Peyer's patch (tissue), 4 donors: ENCODE measurements at places on chromosomes 3 and 15. TPM values are rescaled to one million over a fixed set of nuclear protein-coding genes. Genes with fewer than 3 reads are reported as not detected.

- H3K36me3 ChIP-seq = no peaks in the 10 kb centered on the region
- no peak overlapping the region for H3K4me3 ChIP-seq
- H3K4me1 ChIP-seq = no peaks in the 10 kb centered on the region
- no peaks in the 10 kb centered on the region for H3K27me3 ChIP-seq
Measured at GRCh38 chr15:28921919-28922706, 36.3 kb downstream of the APBA2 start.

DNA sequence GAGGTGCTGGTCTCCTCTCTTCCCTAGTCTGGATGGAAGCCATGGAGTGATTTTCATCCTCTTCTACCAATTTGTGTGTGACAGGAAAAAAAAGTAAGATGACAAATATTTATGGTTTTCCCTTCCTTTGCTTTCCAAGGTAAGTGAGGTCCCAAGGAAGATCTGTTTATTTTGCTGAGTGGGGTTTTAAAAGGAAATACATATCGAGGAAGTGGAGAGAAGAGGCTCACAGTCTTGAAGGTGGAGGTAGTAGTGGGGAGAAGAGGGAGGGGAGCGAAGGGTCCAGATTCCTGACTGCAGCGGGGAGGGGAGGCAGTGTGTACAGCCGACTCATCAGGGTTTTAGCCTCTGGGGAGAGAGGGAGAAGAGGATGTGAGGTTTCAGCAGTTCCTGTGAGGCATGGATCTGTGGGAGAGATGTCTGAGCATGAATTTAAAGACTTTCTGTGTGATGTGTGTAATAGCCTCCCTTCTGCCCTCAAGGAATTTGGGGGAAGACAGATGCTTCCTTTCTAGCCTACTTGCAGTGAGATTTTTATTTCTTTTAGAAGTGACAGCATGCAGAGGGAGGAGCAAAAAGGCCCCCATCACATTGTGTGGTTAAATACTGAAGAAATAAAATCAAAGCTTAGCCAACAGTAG, 272.4 kb downstream of the THRB start:
- no peaks in the 10 kb centered on the region for H3K27me3 ChIP-seq
- no peak overlapping the region for H3K27ac ChIP-seq
- H3K4me3 ChIP-seq = no peak overlapping the region
- DNase-seq = no peak

DNA sequence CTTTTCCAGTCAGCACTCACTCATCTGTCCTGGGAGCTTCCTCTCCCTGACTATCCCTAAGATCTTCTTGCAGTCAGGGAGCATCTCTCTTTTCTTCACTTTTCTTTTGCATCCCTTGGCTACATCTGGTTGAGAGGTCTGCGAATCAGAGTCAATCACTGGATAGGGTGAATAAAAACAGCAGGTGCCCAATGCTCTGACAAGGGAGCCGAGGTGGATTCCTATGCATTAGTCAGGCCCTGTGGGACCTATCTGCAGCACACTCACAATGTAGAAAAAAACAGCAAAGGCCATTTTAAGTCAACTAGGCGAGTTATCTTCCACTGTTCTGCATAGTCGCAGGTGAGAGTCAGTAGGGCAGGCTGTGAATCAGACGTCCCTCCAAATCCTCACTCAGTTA, 35.5 kb downstream of the DZIP1L start:
- no peak overlapping the region for H3K27ac ChIP-seq
- no peaks in the 10 kb centered on the region for H3K4me1 ChIP-seq
- H3K27me3 ChIP-seq = no peaks in the 10 kb centered on the region

- H3K36me3 ChIP-seq = no peaks in the 10 kb centered on the region
- H3K4me3 ChIP-seq = no peak overlapping the region
- H3K27ac ChIP-seq = no peak overlapping the region
- no peaks in the 10 kb centered on the region for H3K27me3 ChIP-seq
- no peaks in the 10 kb centered on the region for H3K4me1 ChIP-seq
- DNase-seq = no peak
Measured at GRCh38 chr3:189406148-189406547, 225.0 kb upstream of the TP63 start.

GRCh38 chr3:107976202-107976800, 114.5 kb downstream of the CD47 start:
- DNase-seq = no peak
- H3K27me3 ChIP-seq = no peaks in the 10 kb centered on the region
- H3K36me3 ChIP-seq = no peaks in the 10 kb centered on the region
- no peak overlapping the region for H3K27ac ChIP-seq

DNA sequence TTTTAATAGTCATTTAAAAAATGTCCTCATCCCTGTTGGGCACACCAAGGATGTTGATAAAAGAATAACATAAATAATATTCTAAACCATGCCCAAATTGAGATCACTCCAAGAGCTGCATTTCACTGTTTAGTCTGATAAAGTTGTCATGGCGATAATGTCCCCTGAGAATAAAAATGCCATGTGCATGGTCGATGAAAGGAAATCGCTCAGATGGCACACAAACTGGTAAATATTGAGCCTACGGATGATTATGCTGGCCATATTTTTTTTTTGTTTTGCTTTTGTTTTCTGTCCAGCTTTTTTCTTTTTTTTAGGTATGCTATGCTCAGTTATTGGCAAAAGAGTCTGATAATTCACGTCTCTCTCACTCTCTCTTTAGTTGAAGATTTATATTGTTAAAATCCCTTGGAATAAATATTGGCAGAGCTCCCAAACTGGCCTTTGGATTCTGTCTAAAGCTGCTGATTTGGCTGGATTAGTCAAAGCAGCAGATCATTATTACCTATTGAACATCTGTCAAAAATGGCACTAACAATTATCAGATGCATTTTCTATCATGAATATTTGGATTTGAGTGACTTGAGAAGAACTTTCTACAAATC, 643.8 kb downstream of the SQOR start:
- no peaks in the 10 kb centered on the region for H3K36me3 ChIP-seq
- H3K27ac ChIP-seq = no peak overlapping the region
- H3K4me3 ChIP-seq = no peak overlapping the region
- no peaks in the 10 kb centered on the region for H3K4me1 ChIP-seq
- DNase-seq = no peak

DNA sequence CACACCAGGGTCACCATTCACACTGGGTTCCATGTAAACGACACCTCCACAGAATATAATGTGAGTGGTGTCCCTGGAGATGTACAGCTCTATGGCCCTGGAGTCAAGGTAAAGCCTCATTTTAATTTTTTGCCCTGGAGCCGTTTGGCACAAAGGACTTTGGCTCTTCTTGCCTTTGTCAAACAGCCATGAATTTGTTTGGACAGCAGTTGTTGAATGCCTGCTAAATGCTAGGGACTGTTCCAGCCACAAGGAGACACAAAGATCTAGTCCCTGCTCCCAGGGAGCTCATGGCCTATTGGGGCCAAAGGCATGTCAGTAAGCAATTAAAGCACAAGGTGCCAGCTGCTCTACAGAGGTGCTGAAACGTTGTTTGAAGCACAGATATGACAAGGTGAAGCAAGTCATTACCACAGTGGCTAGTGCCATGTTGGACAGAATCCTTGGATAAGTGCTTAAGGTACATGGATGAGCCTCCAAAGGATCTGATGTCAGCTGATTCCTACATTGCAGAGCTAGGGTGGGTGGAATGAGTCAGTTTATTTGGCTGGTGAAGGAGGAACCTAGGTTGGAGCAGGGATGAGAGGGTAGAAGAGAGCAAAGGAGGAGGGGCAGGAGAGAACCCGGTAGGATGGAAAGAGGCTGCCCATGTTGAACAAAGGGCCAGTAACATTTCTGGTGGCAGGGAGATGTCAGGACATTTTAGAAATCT, 171.9 kb upstream of the CTDSPL start:
- H3K27ac ChIP-seq = no peak overlapping the region
- H3K4me1 ChIP-seq = no peaks in the 10 kb centered on the region
- DNase-seq = no peak
- no peak overlapping the region for H3K4me3 ChIP-seq
- H3K27me3 ChIP-seq = no peaks in the 10 kb centered on the region

Gene NRG4
- total RNA-seq = not detected
